H1 (cell line): ENCODE measurements at places on chromosomes 3 and 15. TPM values are rescaled to one million over a fixed set of nuclear protein-coding genes. Genes with fewer than 3 reads are reported as not detected.

GRCh38 chr3:186790261-186790981 lies 7.0 kb downstream of the EIF4A2 start:
- DNase-seq = no peak

Gene CCR9
- total RNA-seq = not detected in 2 replicates

GRCh38 chr15:67571648-67572415 lies 29.3 kb downstream of the MAP2K5 start:
- no peak for DNase-seq

- DNase-seq = no peak
Measured at GRCh38 chr3:154458560-154458959, 28.6 kb upstream of the GPR149 start.
